ENCODE measurements at places on chromosomes 12 and 14. TPM values are rescaled to one million over a fixed set of nuclear protein-coding genes. Genes with fewer than 3 reads are reported as not detected.

The PTPRO gene
- 0.07 TPM for total RNA-seq

The COX8C gene
- total RNA-seq: not detected

The RSRC2 gene
- 37.6 TPM for total RNA-seq

The IL31 gene
- not detected for total RNA-seq

The KRT3 gene
- not detected for total RNA-seq

The BICDL1 gene
- 46.9 TPM for total RNA-seq

The SUOX gene
- total RNA-seq: 3.4 TPM

The TAS2R9 gene
- total RNA-seq: 0.14 TPM

The MANSC4 gene
- not detected for total RNA-seq

The APEX1 gene
- 86.6 TPM for total RNA-seq

The AKAP5 gene
- total RNA-seq: under 0.01 TPM

The CTSG gene
- total RNA-seq: not detected

The PARP2 gene
- total RNA-seq: 9.9 TPM

The SLC35F4 gene
- 0.21 TPM for total RNA-seq

The GPD1 gene
- total RNA-seq: under 0.01 TPM

The PTGES3 gene
- 96.0 TPM for total RNA-seq

The NRIP2 gene
- total RNA-seq: not detected

The CYP27B1 gene
- 1.5 TPM for total RNA-seq

The CLEC2A gene
- not detected for total RNA-seq

The KCNC2 gene
- total RNA-seq: not detected

The SOCS4 gene
- 22.2 TPM for total RNA-seq

The OR10P1 gene
- not detected for total RNA-seq

Measured in nasal cavity respiratory epithelium epithelial cell of viscerocranial mucosa (primary cell).